ENCODE measurements at places on chromosomes 6 and 20. TPM values are rescaled to one million over a fixed set of nuclear protein-coding genes. Genes with fewer than 3 reads are reported as not detected.
A peak's percentile ranks its signal among the peaks of the same experiment; 100 is the strongest.

- no peak for DNase-seq
These were observed 14.2 kb downstream of the ANKRD66 start for GRCh38 chr6:46760925-46761324.

DNA sequence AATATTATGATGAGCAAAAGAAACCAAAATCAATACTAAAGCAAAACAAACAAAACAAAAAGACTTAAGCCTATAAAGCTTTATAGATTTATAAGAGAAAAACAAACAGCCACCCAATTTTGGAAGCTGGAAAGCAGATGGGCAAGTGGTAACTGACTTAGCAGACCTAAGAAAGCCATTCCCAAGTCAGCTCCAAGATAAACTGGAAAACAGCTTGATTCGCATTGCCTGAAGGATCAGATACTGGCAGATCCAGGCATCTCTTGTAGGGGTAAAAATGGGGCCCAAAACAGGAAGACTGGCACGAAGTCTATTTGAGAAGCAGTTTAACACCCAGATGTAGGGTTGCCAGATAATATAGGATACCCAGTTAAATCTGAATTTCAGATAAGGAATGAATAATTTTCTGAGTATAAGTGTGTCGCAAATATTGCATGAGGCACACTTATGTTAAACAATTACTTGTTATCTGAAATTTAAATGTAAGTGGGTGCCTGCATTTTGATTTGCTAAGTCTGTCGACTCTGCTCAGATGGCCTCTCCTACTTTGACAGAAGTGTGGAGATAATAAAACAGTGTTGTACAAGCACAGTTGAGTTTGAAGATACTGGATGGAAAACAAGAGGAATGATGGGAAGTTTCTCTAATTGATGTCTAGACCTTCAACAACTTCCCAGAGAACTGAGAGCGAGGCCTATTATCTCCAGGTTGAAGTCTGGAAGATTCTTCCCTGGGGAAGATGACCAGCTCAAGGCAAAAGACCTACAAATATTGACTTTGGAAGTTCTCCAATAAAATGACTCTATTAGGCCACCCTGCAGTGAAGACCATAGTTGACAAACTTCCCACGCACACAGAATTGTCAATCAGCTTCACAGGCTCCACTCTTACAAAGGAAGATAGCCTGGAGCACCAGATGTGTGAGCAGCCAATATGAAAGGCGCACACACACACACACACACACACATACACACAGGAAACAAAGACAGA lies 113.4 kb downstream of the FAM50B start:
- DNase-seq, result no peak

DNA sequence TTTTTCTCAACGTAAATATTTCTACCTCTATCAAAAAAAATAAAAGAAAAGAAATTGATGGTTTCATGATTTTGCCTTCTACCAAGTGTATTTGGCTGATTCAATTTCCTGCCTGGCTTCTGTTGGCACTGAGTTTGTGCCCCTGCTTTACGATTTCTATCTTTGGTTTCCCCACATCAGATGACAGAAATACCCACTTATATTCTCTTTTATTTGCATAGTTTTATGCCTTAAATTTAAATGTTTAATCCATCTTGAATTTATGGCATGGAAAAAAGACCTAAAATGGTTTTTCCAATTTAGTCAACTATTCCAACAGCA lies 34.3 kb downstream of the RNF24 start:
- DNase-seq, result no peak

Gene ANGPT4
- 1.3 TPM for total RNA-seq

GRCh38 chr6:46217671-46218131 lies 46.9 kb upstream of the ENPP5 start:
- peak; percentile 54 for DNase-seq

DNA sequence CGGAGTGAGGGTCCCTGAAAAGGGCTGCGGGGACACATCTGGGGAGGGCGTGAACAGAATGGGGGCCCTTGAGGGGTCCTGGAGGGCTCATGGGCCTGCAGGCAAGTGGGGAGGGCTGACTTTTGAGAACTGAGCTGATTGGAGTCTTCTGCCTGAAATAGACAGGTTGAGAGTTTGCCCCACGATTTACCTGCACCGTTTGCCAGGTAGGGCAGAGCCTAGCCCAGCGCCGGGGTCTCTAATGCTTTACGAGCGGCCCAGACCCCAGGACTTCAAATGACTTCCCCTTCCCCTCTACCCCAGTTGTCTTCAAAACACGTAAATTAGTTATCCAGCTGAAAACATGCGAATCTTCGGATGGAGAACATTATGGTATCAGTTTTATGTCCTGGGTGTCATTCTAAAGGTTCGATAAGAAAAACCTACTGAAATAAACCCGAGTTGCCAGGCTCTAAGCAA lies 1.3 kb downstream of the PLCB1 start:
- no peak for DNase-seq

Gene IPCEF1
- total RNA-seq, result 5.3 TPM

GRCh38 chr6:148214667-148215066 lies 128.0 kb upstream of the SASH1 start:
- DNase-seq, result no peak
